ENCODE measurements at places on chromosomes 11 and 22.

DNA sequence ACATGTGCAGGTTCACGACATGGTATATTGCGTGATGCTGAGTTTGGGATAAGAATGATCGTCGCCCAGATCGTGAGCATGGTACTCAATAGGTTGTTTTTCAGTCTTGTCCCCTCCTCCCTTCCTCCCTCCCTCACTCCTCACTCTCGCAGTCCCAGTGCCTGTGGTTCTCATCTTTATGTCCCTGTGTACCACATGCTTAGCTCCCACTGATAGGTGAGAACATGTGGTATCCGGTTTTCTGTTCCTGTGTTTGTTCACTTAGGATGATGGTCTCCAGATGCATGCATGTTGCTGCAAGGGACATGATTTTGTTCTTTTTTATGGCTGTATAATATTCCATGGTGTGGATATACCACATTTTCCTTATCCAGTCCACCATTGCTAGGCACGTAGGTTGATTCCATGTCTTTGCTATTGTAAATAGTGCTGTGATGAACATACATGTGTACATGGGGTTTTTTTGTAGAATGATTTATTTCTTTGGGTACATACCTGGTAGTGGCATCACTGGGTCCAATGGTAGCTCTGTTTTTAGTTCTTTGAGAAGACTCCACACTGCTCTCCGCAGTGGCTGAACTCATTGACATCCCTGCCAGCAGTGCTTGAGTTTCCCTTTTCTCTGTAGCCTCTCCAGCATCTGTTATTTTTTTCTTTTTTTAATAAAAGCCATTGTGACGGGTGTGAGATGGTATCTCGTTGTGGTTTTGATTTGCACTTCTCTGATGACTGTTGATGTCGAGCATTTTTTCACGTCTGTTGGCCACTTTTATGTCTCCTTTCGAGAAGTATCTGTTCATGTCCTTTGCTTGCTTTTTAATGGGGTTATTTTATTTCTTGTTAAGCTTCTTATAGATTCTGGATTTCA, 16.4 kb downstream of the ZBED4 start:
- no peak for DNase-seq

GRCh38 chr22:40898850-40899357, 37.0 kb upstream of the DNAJB7 start:
- DNase-seq: peak; percentile 20

- DNase-seq: no peak
Observed at GRCh38 chr11:117197516-117198456, 1.4 kb upstream of the TAGLN start.

GRCh38 chr22:32804531-32805360, 3.2 kb downstream of the TIMP3 start:
- no peak for DNase-seq

- no peak for DNase-seq
Observed at GRCh38 chr22:20442485-20443284, 5.1 kb upstream of the SCARF2 start.

- DNase-seq: peak; percentile 9
Observed at GRCh38 chr11:92804388-92804966, 165.0 kb upstream of the MTNR1B start.

- DNase-seq: no peak
Observed at GRCh38 chr11:126217491-126217890, 5.9 kb downstream of the FAM118B start.

GRCh38 chr22:44710474-44711240, 8.7 kb downstream of the PRR5 start:
- DNase-seq: peak; percentile 57

GRCh38 chr22:42432020-42432596, at the start of gene NFAM1:
Gene NFAM1 (minus strand): TSS chr22:42432403. CDS start chr22:42432357, 46 bp downstream.
- no peak for DNase-seq

- no peak for DNase-seq
Observed at GRCh38 chr11:2761131-2762030, 61.6 kb upstream of the KCNQ1OT1 start.

DNA sequence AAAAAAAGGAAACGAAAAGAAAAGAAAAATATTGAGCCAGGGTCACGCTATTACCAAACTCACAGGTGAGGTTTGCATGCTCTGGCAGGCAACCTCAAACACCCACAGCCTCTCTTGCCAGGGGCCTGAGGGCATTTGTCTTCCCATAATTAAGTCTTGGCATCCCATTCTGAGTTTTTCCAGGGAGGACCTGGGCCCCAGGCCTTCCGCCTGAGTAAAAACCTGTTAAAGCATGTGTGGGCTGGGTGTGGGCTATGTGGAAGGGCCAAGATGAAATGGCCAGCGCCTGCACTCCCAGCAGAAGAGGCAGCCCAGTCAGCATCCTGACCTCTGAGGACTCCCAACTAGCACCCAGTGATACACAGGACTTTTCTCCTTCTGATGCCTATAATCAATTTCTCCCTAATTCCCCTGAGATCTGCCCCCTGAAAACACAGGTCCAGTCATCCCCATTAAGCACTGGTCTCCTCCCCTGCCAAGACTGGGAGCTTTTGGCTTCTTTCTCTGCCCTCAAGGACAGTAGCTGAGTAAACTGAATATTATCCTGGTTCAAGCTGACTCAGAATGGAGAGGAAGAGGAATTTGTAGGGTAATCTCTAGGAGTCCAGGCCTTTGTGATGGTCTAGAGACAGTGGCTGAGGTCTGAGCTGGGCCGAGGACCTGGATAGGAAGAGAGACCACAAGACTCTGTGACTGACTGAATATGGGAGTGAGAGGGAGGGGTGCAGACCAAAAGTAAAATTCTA, 35.6 kb upstream of the ACER3 start:
- no peak for DNase-seq

GRCh38 chr11:69516526-69516925, 35.1 kb downstream of the LINC01488 start:
- DNase-seq: no peak

- no peak for DNase-seq
Observed at GRCh38 chr11:83938148-83938547, 652.0 kb upstream of the CCDC90B start.

- no peak for DNase-seq
Observed at GRCh38 chr11:106091480-106092123, 14.1 kb downstream of the AASDHPPT start.

DNA sequence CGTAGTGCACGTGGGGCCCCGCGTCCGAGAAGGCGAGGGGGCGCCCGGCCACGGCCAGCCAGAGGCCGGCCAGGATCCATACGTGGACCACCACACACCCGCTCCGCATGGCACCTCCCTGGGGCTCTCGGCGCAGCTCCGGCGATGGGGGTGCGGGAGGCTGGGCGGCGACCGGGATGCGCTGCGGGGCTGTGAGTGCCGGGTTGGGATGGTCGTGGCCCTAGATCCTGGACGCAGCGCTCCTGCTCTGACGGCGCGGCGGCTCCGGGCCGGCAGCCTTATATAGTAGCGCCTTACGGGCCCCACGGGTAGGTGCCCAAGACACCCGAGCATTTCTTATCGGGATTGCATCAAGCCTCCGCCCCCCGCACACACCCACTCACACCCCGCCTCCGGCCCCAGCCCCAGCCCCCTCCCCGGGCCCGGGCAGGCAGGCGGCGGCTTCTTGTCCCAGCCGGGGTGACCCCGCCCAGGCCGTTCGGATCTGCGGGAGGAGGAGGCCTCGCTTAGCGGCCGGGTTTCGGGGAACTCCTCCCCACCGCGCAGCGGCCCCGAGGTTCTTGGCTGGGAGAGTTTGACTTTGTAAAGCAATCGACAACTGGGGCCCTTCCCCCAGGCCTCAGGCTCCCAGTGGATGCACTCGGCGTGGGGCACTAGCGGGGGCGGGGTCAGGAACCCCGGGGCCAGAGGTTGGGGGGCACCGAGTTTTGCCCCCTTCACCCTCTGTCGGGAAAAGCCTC, at the start of gene FGF19:
Gene FGF19, minus strand, starts transcription at position 255 of the 740 bp plus-strand sequence. Its CDS starts 146 bp downstream, at position 109.
- DNase-seq: no peak

- DNase-seq: no peak
Observed at GRCh38 chr22:20656902-20657836, 116.7 kb upstream of the SERPIND1 start.

- no peak for DNase-seq
Observed at GRCh38 chr11:66686801-66687750, 9.4 kb upstream of the RBM4B start.

- DNase-seq: no peak
Observed at GRCh38 chr22:41574847-41575381, 14.1 kb downstream of the CSDC2 start.

GRCh38 chr11:50298182-50298988, 265.7 kb downstream of the OR4C45 start:
- no peak for DNase-seq

GRCh38 chr11:78808923-78809322, 234.3 kb upstream of the NARS2 start:
- no peak for DNase-seq

- DNase-seq: no peak
Observed at GRCh38 chr11:41404109-41404508, 55.3 kb downstream of the LRRC4C start.

DNA sequence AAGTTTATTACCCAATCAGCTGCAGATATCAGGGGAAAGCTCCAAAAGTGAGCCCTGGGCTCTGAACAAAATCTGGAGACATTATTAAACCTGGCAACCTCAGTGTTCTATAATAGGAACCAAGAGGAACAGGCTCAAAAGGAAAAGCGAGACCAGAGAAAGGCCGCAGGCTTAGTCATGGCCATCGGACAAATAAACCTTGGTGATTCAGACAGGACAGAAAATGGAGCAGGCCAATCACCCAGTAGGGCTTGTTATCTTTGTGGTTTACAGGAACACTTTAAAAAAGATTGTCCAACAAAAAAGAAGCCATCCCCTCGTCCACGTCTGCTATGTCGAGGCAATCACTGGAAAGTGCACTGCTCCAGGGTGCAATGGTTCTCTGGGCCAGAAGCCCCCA, 7.7 kb upstream of the PANX1 start:
- DNase-seq: no peak
